ENCODE measurements at places on chromosomes 6 and 20.

DNA sequence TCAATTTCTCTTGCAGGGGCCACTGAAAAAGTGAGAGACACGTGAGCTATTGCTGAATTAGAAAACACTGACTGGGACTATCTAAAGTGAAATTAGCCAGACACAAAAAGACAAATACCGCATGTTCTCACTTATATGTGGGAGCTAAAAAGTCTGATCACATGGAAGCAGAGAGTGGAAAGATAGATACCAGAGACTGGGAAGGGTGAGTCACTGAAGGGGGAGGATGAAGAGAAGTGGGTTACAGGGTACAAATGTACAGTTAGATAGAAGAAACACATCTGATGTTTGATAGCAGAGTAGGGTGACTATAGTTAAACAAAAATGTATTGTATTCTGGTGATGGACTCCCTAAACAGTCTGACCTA is 13.4 kb downstream of the CST3 start:
- no peak for DNase-seq

- DNase-seq, result no peak
Measured at GRCh38 chr6:130993292-130993765, 69.7 kb downstream of the EPB41L2 start.

DNA sequence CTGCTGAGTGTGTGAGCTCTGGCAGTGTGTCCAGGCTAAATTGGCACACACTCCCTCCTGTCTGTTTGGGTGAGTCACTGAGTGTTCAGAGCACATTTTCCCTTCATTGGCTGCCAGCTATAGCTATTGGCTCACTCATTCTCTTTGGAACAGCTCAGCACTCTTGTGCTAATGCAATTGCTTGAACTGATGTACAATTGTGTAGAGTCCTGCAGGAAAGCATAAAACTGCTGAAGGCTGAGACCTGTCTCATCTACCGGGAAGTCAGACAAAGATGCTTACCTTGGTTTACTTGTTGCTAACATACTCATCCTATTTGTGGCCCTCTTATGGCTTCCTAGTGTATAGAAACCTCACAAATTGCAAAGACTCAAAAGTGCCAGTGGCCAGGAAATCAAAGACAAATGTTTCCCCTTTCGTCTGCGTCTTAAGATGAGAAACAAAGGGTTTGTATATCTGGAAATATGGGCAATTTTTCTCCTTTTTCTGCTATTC is 351.0 kb downstream of the BCKDHB start:
- no peak for DNase-seq

- DNase-seq, result no peak
Measured at GRCh38 chr20:13900496-13900895, 89.9 kb downstream of the SEL1L2 start.

GRCh38 chr20:53020834-53021233 is 48.7 kb downstream of the TSHZ2 start:
- DNase-seq, result no peak

GRCh38 chr20:17129089-17129488 is 97.8 kb upstream of the PCSK2 start:
- no peak for DNase-seq

Measured in cortex of kidney (tissue), 1 donor.